Heart right ventricle (tissue), 16 donors: ENCODE measurements at places on chromosomes 4 and X. TPM values are rescaled to one million over a fixed set of nuclear protein-coding genes. Genes with fewer than 3 reads are reported as not detected.

Gene RBPJ
- 10.1 TPM for polyA plus RNA-seq

Gene KIT
- polyA plus RNA-seq = 0.51 TPM

- no peak overlapping the region for H3K4me3 ChIP-seq
- H3K4me1 ChIP-seq = no peaks in the 10 kb centered on the region
- no peak overlapping the region for H3K27ac ChIP-seq
- DNase-seq = no peak
- no peaks in the 10 kb centered on the region for H3K36me3 ChIP-seq
Measured at GRCh38 chrX:47507153-47507867, 24.3 kb upstream of the ZNF41 start.

DNA sequence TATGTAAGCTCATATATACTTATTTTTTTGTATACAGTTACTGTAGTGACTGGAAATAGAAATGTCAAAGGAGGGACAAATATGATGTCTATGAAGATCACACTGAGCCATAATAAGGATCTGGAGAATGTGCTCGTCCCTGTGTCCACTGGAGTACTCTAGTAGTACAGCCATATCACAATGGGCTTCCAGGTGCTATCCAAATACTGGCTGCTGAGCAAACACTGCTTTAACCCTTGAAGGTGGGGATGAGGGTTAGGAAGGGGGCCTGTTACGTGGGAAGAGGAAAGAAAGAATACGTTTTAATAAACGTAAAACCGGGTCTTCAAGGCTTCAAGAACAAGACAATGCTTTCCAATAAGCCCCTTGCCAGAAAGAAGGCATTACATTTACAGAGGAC lies 29.8 kb upstream of the TMEM150C start:
- no peaks in the 10 kb centered on the region for H3K36me3 ChIP-seq
- no peaks in the 10 kb centered on the region for H3K4me1 ChIP-seq
- DNase-seq = no peak
- no peaks in the 10 kb centered on the region for H3K27me3 ChIP-seq
- no peak overlapping the region for H3K4me3 ChIP-seq

DNA sequence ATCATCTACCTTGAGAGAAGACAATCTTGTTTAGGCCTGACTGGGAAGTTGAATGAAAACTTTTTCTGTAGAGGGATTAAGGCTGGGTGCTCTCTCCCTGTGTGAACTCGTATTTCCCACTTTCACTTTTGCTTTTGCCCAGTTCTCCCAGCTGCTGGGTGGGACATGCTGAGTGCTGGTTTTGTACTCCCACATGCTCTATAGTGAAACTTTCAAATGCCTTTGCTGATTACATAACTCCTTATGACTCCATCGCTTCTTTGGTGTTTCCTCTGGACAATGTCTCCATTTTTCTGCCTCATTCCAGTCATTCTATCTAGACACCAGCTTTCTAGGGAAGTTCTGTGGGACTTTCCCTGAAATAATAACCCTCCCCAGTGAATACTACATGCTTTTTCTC lies 100.5 kb downstream of the CLNK start:
- H3K4me1 ChIP-seq = peaks cover 12% of the 10 kb centered on the region
- peak; percentile 35 for DNase-seq
- no peaks in the 10 kb centered on the region for H3K27me3 ChIP-seq
- peak overlapping the region; percentile 18 for H3K4me3 ChIP-seq
- no peaks in the 10 kb centered on the region for H3K36me3 ChIP-seq
- H3K27ac ChIP-seq = peak overlapping the region; percentile 1

DNA sequence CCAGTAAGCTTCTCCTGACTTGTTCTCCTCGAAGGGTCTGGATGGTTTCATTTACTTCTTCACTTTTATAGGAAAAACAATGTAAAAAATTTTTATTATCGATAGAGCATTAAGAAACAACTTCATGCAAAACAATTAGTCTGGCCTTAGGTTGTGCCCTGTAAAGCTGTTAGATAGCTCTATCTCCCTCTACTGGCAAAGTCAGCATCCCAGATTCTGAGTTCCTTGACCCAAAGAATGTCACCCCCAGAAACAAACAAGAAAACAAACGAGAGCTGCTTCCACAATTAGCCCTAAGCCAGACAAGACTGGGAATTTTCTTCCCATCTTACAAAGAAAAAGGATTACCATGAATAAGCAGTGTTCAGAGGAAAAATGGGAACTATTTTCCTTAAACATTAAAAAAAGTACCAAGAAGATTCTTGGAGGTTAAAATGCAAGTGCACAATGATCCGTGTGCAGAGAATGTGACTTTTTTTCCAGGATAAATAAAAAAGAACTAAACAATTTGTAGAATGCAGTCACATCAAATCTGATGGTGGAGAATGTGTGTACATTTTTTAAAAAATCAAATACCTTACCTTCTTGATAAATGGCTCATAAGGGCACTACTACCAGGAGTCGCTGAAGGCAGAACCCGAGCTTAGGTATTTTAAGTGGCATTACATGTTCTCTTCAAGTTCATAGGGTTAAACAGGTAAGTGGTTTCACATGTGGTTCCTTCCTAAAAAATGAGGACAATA lies 293.2 kb downstream of the FBXO8 start:
- no peaks in the 10 kb centered on the region for H3K27me3 ChIP-seq
- H3K27ac ChIP-seq = peak overlapping the region; percentile 30
- no peaks in the 10 kb centered on the region for H3K36me3 ChIP-seq
- peak overlapping the region; percentile 3 for H3K4me3 ChIP-seq
- H3K4me1 ChIP-seq = peaks cover 20% of the 10 kb centered on the region
- no peak for DNase-seq

DNA sequence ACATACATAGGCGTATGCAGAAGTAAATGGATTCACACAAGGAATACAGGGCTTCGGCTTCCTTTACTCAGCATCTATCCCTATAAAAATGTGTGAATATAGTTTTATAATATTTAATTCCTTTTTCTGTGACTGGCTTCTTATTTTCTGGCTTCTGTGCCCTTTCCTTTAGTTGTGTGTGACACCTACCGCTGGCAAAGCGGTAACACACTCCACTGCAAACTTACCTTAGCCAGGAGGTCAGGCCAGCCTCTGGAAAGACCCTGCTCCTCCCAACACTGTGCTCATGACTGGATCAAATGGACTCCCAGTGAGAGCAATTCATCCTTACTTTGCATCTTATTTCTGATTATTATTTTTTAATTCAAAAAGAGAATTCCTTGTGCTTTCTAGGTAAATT lies 244.2 kb downstream of the ANK2 start:
- peak overlapping the region; percentile 25 for H3K4me3 ChIP-seq
- H3K36me3 ChIP-seq = no peaks in the 10 kb centered on the region
- no peak for DNase-seq
- H3K27me3 ChIP-seq = no peaks in the 10 kb centered on the region
- peak overlapping the region; percentile 69 for H3K27ac ChIP-seq
